Activated CD4-positive, alpha-beta T cell treated with anti-CD3 and anti-CD28 coated beads, Interleukin-2, amount 10 ng/mL, durations not matched to agents 7 days and 5 days (primary cell): ENCODE measurements at places on chromosomes 3 and 15.

DNA sequence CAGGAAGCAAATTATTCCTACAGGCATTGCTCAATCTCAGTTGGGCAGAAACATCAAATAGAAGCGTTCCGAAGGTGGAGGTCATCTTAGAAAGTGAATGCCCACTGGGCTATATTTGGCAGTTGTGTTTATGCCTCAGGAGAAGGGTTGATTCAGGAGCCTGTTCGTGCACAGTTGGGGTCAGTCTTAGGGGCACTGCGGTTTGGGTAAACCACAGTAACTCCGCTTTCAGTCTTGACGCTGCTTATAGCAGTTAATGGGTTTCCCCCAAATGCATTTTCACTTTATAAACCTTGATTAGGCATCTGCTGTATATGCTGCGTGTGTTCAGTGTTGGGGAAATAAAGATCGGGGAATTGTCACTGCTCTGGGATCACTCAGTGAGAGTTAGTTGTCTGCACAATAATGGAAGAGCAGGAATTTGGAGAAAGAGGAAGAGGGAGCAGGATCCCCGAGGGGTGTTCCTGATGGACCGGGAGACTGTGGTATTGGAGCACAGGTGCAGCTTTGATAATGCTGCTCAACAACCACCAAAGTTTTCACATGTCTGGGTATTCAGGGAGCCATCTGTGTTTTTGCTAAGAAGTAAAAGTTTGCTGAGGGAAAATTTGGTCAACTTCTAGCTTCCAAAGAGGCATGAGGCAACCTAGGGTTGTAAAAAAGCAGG, 124.3 kb upstream of the EIF1B start:
- no peak for DNase-seq

DNA sequence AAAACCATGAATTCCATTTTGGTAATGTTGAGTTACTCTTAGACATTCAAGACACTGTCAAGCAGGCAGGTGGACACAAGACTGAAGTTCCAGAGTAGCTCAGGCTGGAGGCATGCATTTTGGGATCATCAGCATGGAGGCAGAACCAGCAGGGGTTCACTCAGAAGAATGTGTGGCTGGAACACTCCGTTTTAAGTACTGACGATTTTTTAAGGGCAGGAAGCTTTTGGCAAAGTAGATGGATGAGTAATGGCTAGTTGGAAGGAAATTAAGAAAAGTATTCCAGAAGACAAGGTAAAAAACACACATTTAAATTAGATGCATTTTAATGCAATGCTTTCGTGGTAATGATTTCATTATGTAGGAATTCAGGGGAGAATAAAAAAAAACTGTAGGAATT, 420.4 kb downstream of the ROBO2 start:
- no peak for DNase-seq

GRCh38 chr3:17891139-17891856, 148.9 kb upstream of the TBC1D5 start:
- no peak for DNase-seq

GRCh38 chr3:69368129-69368741, 17.7 kb downstream of the FRMD4B start:
- peak; percentile 68 for DNase-seq

- DNase-seq, result no peak
These were observed 101.8 kb upstream of the AADACL2 start for GRCh38 chr3:151631946-151632345.

- DNase-seq, result no peak
These were observed 75.3 kb downstream of the NCEH1 start for GRCh38 chr3:172635588-172635987.

GRCh38 chr3:86961297-86961696, 29.7 kb downstream of the VGLL3 start:
- DNase-seq, result no peak

DNA sequence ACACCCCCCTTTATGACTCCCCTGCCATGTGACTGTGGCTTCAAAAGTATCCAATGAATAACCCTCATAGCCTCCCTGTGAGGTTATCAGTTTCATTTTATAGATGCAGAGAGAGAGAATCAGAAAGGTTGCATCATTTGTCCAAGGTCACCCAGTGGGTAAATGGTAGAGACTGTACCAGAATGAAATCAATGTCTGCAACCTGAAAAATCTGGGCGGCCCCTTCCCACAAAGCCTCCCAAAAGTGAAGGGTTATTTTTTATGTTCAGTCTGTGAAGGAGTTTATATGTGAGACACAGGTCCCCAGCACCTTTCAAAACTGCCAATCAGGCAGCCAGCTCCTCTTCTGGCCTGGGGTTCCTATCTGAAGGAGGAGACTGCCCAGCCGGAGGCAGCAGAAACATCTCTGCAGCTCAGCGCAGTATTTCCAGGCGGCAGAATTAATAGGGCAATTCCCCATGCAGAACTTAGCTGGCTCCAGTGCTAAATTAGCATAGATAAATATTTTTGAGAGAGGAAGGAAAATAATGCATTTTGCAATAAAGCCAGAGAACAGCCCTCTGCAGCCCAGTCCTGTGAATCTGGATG, 130.8 kb upstream of the PRR20G start:
- no peak for DNase-seq

GRCh38 chr3:176926034-176926433, 271.2 kb downstream of the TBL1XR1 start:
- DNase-seq, result no peak

- no peak for DNase-seq
These were observed 18.7 kb downstream of the NR2F2 start for GRCh38 chr15:96349034-96349856.

DNA sequence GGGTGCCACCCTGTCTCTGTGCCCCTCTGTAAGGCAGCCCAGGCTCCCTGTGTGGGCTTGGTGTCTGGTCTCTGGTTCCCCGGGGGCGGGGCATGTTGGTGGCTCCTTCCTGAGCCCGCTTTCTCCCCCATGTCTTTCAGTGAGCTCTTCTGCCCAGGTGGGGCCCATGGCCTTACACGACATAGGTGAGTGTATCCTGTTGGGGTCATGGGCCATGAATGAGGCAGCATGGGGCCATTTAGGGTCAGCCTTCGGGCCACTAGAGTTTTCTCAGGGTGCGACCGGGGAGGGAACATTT, 195.1 kb downstream of the UBE3A start:
- DNase-seq, result no peak

DNA sequence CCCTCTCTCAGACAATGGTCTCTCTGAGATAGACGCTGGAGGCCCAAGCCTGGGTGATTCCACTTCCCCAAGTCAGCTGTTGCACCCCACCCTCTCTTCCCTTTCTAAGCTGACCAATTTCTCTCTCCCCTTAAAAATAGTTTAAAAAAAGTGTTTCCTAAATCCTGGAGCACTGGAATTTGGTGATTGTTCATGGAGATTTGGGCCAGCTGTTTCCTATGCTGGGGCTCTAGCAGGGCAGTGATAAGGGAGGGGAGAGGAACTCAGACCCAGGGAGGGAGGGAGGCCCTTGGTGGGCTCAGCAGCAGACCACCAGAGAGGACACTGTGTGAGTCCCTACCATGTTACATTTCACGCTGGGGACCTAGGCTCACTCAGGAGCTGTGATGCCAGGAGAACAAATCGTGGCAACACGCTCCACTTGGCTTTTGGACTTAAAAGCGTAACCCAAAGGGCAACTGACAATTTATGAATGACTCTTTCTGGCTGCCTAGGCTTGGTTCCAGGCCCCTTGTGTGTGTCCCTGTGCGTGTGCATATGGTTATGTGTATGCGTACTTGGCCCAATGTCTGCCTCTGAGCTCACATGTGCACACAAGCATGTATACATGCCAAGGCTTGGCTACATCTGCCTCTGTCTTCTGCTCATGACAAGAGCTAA, 59.8 kb upstream of the INSYN1 start:
- no peak for DNase-seq

- no peak for DNase-seq
These were observed 515.6 kb downstream of the ZIC1 start for GRCh38 chr3:147924755-147925154.

DNA sequence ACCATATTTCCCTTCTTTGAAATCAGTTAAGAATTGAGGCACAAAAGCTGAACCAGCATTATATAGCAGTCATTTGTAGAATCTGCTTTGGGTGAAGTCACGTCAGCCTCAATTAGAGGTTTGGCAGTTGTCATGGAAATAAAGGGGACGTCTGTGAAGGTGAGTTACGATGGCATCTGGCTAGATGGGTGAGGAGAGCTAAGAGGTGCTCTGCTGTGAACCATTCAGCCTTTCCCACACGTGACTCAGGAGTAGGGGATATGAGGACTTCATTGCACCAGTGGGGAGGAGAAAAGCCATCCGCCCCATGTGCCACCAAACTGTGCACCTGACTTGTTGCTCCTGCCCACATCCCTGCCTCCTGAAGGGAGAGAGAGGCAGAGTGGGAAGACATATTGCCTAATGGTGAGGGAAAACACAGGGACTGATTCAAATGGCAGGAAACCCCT, 2.8 kb upstream of the C15orf40 start:
- DNase-seq, result no peak

DNA sequence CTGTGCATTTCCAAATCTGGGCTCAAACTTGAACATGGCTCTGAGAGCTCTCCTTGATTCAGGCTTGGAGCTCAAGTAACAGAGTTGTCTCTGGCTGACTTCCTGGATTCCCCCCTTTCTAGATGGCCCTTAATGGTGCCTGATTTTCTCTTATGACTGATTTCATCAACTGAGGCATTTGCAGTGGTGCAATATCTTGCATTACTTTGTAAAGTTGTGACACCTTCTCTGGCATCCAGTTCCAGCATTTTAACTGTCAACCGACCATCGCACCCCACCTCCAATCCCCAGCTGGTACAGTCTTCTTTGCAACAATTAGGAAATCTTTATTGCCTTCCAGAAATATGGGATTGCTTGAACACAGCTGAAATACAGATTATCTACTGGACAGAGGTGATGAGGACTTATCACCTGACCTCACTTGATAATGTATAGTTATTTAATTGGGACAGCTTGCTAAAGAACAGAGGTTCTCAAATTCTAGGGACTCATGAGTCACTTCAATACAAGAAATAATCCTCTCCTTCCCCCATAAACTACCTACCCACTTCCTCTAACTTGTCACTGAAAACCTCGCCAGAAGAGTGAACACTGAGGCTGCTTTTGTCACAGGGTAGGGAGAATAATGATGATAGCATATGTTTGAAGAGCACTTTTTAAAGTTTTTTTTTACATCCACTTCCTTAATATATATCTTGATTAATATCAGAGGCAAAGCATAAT, 41.8 kb downstream of the FILIP1L start:
- peak; percentile 26 for DNase-seq

DNA sequence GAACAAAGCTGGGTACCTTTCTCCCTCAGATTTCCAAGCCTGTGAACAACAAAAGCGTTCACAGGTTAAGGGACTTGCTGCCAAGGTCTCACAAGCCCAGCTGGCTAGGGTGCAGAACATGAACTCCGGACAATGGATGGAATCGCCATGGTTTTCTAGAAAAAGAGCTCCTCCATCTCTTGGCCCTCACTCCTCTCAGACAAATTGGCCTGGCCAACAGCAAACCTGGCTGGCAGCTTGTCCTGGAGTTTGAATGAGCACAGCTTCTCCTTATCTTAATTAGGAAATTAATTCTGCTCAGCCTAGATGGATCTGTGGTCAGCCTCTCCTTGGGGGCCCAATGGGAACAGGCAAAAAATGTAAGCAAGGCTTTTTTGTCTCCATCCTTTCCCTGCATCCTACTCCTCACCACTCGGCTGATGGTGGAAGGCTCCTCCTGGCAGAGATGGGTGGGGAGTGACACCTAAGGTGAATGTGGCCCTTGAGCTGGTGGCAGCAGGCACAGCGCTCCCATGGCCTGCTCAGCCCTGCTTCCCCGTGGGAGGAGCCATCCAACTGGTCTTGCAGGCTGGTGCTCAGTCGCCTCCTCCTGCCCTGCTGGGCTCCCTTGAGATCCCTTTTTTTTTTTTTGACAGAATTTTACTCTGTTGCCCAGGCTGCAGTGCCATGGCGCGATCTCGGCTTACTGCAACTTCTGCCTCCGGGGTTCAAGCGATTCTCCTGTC, 5.8 kb downstream of the KLHL25 start:
- DNase-seq, result no peak

GRCh38 chr3:42473083-42473932, 29.1 kb upstream of the VIPR1 start:
- no peak for DNase-seq

DNA sequence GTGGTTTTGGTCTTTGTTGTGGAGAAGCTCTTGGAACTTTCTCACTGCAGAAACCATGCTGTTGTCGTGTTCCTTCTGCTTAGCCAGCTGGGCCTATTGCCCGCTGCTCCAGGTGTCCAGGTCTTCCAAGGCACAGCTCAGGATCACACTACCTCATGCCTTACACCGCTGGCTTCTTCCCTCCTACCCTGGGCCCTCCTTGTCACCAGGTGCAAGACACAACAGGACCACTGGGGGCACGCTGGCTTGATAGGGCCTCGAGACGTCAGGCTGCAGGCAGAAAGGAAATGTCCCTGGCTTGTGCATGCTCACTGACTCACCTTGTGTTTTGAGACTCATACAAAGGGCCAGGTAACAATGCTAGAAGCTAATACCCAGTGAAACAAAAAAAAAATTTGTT, 32.3 kb downstream of the PAQR9 start:
- DNase-seq, result peak; percentile 20

DNA sequence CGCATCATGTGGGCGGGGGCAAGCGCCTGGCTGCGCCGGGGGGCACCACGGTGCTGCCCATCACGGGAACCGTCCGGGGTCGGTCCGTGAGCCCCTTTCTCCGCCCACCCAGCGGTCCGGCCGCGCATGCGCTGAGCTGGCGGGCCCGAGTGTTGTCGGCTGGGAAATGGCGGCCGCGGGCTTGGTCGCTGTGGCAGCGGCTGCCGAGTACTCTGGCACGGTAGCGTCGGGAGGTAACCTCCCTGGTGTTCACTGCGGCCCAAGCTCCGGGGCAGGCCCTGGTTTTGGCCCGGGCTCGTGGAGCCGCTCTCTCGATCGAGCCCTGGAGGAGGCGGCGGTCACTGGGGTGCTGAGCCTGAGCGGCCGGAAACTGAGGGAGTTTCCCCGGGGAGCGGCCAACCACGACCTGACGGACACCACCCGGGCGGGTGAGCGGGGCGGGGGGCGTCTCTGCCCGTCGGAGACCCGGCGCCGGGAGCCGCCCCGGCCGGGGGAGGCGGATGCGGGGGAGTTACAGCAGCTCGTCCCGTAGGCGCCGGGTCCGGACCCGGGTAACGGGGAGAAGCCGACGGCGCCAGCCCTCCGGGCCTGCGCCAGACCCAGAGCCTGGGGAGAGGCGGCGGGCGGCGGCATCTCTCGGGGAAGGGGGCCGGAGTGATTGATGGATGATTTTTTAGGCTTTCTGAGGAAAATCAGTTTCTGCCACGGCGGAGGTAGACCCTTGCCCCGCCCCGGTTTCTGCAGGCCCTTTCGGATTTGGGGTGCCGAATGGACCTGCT, at the start of gene LRCH3:
TSS of gene LRCH3 (plus strand) at position 142 of the 779 bp plus-strand sequence. CDS start at position 167, 25 bp downstream.
- DNase-seq, result peak; percentile 84
